ENCODE measurements at places on chromosomes 13 and 19. TPM values are rescaled to one million over a fixed set of nuclear protein-coding genes. Genes with fewer than 3 reads are reported as not detected.

The DAZAP1 gene
- total RNA-seq = 72.5 TPM

The JUND gene
- 244 TPM for total RNA-seq

The CCL25 gene
- total RNA-seq = not detected

The CEACAM3 gene
- total RNA-seq = not detected

The CGB2 gene
- not detected for total RNA-seq

The PSG3 gene
- not detected for total RNA-seq

The CYP2A7 gene
- total RNA-seq = not detected

The ADAMTSL5 gene
- 5.0 TPM for total RNA-seq

The PAK4 gene
- total RNA-seq = 13.6 TPM

The TLE6 gene
- total RNA-seq = 1.2 TPM

The ZIK1 gene
- total RNA-seq = 7.1 TPM

All from epithelial cell of alveolus of lung (primary cell).